Muscle of arm (tissue), 14 donors: ENCODE measurements at places on chromosomes 5 and 9. TPM values are rescaled to one million over a fixed set of nuclear protein-coding genes. Genes with fewer than 3 reads are reported as not detected.

DNA sequence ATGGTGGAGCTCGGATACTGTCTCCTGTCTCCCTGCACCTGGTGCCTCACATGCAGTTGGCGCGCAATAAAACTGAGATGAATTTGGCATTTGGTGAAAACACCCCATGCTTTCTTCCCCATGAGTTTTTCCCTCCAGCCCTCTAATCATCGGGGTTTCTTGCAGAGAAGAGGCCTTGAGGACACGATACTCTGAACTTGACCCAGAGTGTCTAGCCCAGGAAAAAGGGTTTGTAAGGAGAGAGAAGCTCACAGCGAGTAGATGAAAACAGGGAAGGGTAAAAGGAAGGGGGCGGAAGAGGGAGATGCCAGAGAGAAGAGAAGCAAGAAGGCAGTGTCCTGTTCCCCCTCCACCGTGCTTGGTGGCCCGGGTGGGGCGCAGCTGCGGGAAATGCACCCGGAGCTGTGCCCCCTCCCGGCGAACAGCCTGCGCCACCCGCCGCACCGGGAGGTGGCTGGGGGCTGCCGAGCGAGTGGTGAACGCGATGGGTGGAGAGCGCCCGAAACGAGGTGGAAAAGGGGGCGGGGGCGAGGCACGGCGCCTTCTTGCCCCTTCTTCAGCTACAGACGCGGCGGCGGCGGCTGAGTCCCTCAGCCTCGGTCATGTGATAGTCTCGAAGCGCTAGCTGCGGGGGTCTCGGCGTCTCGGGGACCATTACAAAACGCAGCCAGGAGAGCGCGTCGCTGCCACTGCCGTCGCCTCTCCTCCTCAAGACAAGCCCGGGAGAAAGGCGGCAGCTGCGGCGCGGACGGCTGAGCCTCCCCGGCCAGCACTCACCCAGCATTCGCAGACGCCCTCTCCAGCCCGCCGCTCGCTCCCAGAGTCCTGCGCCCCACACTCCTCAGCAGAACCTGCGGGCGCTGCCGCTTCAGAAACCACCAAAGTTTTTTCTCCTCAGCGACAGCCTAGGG, 1.1 kb upstream of the FOXB2 start:
- DNase-seq, result no peak

DNA sequence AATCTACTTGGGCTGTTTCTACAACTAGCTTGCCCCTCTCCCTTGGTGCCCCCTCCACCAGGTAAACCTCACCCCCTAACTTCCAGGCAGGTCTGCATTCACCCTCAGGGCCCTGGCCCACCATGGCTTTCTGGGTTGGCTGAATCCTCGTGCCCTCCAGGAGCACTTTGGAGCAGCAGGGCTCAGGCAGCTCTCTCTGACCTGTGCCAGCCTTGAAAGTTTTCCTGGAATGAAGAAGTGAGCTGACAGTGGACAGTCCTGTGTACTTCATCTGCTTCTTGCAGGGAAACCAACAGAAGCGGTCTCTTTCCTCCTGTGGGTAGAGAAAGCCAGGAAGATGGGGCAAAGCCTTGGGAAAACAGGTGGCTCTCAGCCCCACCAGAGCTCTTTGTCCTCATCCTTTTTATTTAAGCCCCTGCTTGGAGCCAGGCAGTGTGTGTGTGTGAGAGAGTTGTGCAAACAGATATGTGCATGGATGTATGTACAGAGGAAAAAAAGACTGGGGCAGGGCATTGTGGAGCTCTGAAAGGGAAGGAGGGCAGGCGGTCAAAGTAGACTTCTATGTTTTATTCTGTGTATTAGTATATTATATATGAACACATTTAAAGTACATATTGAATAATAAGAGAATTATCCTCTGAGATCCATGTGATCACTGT, 62.3 kb upstream of the SPRY4 start:
- no peak for DNase-seq

- no peak for DNase-seq
These were observed 31.7 kb upstream of the CDH6 start for GRCh38 chr5:31161781-31162181.

DNA sequence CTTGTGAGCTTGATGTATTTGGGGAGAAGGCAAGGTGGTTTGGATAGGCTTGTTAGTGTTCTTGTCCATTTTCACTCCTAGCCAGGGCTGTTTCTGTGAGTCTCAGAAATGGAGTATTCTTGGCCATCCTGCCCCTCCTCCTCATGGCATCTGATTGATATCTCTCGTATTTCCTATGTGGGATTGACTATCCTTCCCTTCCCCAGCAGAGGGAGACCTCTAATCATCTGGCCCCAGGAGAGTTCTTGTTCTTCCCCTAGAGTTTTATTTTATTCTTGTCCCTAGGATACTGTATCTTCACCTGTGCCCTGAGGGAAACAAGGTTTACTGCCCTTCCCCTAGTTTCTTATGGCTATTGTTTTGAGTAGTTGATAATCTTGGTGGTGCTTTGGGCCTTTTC, 114.4 kb downstream of the VPS13A start:
- no peak for DNase-seq

Gene PCDHGA4
- polyA plus RNA-seq, result 1.4 TPM

Gene CDH18
- polyA plus RNA-seq, result 8.8 TPM

DNA sequence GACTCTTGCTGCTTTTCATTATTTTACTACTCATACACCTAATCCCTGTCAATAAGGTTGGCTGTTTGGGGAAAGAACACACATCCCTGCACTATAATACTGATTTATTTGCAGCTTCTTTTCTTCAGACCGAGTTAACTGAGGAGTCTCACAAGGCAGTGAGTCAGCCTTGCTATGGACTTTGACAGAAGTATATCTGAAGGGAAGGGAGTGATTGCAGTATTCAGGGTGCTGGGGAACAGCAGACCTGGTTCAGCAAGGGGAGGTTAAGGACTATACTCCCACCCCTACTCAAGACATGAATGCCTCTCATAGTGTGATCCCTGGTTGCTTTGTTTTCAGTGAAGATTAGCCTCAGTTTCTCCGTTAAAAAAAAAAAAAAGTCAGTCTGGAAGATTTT, 99.8 kb downstream of the TLE4 start:
- DNase-seq, result no peak

DNA sequence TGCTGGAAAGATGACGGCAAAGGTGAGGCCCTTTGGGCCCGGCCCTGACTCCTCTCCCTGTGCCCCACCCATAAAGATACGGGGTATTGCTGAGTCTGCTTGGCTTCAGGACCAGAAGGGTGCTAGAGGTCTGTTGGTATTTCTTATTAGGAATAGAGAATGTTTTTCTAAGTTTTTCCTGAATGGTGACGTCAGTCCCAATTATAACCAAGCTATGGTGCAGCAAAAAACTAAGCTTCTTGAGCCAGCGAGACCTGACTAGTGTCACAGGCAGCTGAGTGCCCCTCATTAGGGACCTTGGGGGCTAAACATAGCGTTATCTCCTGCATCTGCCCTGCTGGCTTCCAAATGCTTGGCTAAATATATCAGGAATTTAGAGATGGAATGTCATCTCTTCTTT, 151.0 kb upstream of the TBC1D2 start:
- no peak for DNase-seq

DNA sequence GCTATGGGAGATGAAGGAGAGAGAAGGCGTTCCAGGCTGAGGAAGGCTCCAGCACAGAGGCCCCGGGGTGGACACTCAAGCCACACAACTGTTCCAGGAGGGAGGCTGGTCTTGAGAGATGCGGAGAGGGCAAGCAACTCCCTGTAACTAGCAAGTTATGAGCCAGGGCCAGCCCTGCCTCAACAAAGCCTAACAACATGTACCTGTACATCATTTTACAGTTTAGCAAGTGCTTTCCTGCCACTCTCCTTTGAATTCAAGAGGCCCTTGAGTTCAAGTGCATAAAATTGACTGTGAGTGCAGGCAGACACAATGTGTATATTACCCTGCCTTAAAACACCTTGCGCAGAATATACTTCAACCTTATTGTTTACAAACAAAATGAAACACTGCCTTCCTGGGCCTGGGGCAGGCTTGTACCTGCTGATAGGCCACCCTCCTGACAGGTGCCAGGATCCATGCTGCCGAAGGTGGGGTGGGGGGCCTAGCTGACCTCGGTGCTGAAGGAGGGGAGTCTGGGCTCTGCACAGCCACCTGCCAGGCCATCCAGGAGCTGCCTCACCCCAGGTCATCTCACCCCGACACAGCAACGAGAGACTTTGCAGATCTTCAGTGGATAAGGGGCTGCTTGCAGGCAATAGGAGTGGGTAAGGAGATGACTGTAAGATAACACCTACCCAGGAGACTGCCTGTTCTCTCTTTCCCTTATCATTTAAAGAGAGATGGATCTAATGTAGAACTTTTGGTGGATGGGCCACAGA, 80.0 kb downstream of the PPARGC1B start:
- DNase-seq, result no peak

DNA sequence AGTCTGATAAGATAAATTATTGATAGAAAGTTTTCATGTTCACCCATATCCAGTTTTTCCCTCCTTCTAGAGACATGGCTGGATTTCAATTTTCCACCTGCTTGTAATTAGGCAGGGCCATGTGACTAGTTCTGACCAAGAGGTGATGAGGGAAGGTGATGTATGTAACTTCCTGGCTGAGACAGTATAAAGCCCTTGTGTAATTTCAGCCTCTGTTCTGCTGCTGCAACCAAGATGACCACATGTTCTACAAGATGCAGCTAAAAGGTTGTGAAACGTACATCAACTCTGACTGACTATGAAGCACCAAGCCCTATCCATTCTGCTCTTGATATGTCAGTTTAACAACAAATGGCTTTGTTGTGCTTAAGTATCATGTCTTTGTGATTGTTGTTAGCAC, 376.5 kb upstream of the DAB2 start:
- no peak for DNase-seq

DNA sequence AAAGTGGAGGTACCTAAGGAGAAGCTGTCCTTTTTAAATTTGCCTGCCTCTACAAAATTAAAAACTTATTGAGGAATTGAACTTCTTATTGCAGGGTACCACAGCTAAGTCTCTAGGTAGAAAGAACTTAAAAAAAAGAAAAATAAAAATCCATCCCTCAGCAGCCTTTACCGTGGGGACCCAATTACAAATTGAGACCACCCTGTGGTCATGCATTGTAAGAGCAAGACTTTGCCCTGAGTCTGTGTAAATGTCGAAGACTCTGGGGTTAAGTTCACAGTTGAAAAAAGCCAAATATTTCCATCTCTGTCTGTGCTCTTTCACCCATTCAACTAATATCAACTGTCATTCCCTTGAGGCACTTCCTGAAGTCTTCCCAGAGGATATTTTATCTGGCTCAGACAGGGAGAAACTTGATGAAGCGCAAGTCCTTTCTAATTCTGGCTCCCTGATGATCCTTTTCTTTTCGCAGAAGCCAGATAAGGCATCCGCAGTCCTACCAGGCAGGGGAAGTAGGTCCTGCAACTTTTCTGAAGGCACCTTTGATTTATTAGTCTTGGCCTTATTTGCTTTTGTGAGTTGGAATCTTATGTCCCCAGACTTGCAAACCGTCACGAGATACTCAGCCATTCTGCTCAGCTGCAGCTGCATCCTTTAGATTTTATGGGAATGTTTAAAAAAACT, 323.8 kb upstream of the WWC1 start:
- DNase-seq, result no peak

Gene ADAMTSL1
- 12.6 TPM for polyA plus RNA-seq

- no peak for DNase-seq
These were observed 12.5 kb downstream of the LHX6 start for GRCh38 chr9:122216138-122216797.

DNA sequence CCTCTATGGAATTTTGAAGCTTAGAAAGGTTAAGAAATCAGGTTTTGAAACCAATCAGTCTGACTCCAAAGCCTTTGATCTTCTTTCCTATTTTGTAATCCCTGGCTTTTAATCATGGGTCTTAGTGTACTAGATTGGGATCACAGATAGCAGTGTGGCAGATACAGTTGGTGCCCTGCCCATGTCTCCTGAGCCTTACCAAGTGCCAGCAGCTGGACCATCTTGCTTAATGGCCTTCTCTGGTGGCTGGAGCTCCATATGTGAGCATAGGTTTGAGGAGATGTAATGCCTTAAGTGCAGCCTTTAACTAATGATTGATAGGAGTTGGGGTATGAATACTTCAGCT, 16.7 kb upstream of the RIC1 start:
- DNase-seq, result no peak

Gene CNTRL
- 15.2 TPM for polyA plus RNA-seq

Gene CNTLN
- 11.6 TPM for polyA plus RNA-seq

DNA sequence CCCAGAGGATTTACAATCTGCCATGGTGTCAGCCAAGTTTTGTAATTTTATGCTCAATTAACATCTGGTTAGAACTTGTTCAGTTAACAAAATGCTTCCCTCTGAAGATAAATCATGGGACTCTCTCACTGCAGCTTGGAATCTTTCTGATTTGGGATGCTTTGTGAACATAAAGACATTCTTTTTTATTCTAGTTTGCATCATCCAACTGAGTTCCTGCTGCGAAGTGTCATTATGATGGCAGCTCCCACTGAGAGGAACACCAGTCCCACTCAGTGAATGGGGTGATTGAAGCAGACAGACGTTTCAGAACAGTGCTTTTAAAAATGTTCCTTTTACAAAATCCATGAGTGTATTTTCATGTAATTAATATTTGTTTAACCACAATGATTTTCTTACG, 863.8 kb downstream of the TLE4 start:
- no peak for DNase-seq

DNA sequence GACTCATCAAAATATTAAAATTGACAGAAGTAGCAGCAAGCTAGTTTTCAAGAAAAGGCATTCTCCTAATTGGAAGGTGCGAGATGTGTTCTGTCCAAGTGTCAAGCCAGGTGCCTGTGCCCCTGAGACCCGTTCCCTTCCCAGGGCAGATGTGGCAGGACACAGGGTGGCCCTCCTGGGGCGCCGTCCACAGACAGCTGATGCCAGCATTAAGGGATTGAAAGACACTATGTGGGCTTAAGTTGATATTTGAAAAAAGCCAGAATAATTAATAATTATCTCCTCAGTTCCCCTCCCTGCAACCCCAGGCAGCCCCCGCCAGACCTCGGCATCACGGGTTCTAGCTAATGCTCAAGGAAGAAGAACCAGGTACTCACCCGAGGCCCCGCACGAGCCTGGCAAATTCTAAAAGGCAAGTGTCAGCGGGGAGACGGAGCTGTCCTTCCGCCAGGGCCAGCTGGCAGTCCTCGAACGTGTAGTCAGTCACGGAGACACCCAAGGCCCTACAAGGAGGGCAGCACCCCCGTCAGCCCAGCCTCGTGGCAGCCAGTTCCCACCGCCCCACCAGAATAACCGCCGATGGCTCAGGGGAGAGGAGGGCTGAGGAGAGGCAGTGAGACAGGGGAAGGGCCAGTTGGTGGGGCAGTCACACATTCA, 29.1 kb upstream of the SLC6A3 start:
- DNase-seq, result no peak

- no peak for DNase-seq
These were observed 66.8 kb downstream of the PTPDC1 start for GRCh38 chr9:94150890-94151650.

Gene GPR151
- polyA plus RNA-seq, result not detected

- DNase-seq, result no peak
These were observed 57.3 kb upstream of the CPLX2 start for GRCh38 chr5:175813943-175814630.

DNA sequence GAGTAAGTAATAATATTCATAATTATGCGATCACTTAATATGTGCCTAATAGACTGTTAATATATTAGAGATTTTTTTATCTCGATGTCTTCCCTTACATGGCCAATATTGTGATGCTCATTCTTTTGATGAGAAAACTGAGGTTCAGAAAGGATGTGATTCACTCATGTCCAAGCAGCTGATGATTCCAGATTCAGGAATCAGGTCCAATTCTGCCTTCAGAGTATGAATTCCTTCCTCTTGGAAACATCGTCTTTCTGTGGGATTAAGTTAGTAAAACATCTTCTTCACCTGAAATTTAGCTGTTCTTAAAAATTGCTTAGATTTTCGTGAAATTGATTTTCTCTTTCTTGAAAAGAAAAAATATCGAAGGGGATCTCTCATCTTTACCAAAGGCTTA, 242.5 kb upstream of the RFX3 start:
- DNase-seq, result no peak
